ENCODE measurements at places on chromosomes 4 and X. TPM values are rescaled to one million over a fixed set of nuclear protein-coding genes. Genes with fewer than 3 reads are reported as not detected.

DNA sequence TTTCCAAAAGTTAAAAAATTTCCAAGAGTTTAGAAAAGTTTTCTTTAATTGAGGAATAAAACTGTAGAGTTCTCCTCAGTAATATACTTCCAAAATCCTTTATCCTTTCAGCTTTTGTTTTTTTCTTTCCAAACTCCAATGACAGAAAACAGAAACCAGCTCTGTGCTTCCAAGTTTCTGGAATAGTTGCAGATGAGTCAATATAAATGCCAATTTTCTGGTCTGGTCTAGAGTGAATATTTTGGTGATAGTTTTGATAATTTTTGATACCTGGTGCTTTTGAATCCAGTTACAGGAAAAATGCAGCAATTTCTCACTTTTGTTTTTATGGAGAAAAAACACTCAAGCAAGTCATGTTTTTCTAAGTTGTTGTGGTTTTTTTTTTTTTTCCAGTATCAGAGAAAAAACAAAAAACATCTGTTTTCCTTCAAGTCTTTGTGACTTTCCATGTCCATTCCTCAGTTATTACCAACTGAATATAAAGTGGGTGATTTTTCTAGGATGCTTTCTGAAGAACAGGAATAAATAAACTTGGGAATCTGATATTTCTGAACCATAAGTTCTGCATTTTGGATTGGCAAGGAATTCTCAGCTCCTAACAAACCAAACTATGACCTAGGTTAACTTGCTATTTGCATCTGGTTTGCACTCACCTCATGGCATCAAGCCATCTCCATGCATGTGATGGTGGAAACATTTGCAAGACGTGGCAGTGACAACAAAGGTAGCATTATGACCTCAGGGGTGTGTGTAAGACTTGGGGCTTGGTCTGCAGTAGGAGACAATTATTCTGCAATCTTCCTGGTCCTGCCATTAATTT is 139.1 kb downstream of the VEGFC start:
- no peak overlapping the region for H3K27ac ChIP-seq
- H3K4me1 ChIP-seq = no peaks in the 10 kb centered on the region
- H3K36me3 ChIP-seq = no peaks in the 10 kb centered on the region
- no peak overlapping the region for H3K4me3 ChIP-seq
- no peak for DNase-seq

DNA sequence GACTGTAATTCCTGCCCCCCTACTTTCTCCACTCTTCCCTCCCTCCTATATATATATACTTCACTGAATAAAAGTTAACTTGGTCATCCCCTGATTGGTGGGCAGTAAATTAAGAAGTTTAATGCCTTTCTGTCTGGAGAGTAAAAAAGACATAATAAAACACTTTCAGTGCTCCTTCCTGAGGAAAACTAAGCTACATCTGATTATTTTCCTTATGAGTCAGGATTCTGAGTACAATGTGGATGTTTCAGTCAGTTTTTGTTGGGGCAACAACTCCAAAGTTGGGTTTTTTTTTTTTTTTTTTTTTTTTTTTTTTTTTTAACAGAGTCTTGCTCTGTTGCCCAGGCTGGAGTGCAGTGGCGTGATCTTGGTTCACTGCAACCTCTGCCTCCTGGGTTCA is 22.0 kb upstream of the SUPT20HL2 start:
- H3K36me3 ChIP-seq = no peaks in the 10 kb centered on the region
- H3K27ac ChIP-seq = no peak overlapping the region
- no peaks in the 10 kb centered on the region for H3K4me1 ChIP-seq
- DNase-seq = no peak
- peaks cover 18% of the 10 kb centered on the region for H3K27me3 ChIP-seq

DNA sequence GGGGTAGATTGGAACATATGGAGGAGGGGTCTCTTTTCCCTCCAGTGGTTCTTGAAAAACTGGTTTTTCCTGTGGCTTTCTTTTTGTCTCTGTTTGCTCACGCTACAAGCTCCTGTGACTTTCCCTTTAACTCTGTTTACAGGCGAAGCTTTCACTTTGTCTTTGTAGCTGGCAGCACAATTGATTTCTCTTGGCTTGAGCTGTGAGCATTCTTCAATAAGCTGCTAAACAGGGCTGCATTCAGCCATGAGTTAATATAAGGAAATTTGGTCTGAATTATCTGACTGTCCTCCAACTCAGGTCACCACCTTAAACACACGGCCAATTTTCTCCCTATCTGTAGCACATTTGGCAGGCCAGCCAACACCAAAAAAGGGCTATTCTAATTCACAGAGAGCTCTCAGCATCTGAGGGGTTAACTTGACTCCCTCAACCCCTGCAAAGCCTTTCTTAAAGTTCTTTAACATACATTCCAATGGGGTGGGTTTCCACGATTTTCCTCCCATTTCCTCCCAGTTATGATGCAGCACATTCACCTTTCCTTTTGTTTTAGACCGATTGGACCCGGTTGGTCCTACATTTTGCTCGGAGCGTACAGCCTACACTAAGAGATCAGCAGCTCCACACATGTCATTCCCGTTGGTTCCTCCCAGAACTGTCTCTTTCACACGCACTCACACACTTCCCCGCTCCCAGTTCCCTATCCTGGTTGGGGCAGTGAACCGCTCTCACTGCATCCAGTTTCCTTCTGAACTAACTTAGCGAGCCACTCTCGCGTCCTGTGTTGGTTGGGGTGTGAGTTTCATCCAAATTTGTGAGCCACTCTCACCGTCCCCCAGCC is 45.4 kb downstream of the UGT2A3 start:
- no peak for DNase-seq
- H3K27me3 ChIP-seq = peaks cover 3% of the 10 kb centered on the region
- peak overlapping the region; percentile 47 for H3K4me3 ChIP-seq

- no peak overlapping the region for H3K4me3 ChIP-seq
- no peak overlapping the region for H3K27ac ChIP-seq
- H3K4me1 ChIP-seq = peaks cover 6% of the 10 kb centered on the region
- no peaks in the 10 kb centered on the region for H3K36me3 ChIP-seq
These were observed 78.7 kb downstream of the SUPT20HL2 start for GRCh38 chrX:24235084-24235710.

- H3K36me3 ChIP-seq = no peaks in the 10 kb centered on the region
- no peak for DNase-seq
- no peaks in the 10 kb centered on the region for H3K27me3 ChIP-seq
- no peaks in the 10 kb centered on the region for H3K4me1 ChIP-seq
- H3K27ac ChIP-seq = no peak overlapping the region
- H3K4me3 ChIP-seq = no peak overlapping the region
These were observed 2324.7 kb upstream of the AGA start for GRCh38 chr4:179766938-179767337.

GRCh38 chr4:45183905-45184304 is 457.5 kb upstream of the GNPDA2 start:
- peaks cover 5% of the 10 kb centered on the region for H3K27me3 ChIP-seq
- H3K27ac ChIP-seq = no peak overlapping the region
- H3K4me1 ChIP-seq = no peaks in the 10 kb centered on the region
- no peak overlapping the region for H3K4me3 ChIP-seq
- no peak for DNase-seq
- H3K36me3 ChIP-seq = no peaks in the 10 kb centered on the region

DNA sequence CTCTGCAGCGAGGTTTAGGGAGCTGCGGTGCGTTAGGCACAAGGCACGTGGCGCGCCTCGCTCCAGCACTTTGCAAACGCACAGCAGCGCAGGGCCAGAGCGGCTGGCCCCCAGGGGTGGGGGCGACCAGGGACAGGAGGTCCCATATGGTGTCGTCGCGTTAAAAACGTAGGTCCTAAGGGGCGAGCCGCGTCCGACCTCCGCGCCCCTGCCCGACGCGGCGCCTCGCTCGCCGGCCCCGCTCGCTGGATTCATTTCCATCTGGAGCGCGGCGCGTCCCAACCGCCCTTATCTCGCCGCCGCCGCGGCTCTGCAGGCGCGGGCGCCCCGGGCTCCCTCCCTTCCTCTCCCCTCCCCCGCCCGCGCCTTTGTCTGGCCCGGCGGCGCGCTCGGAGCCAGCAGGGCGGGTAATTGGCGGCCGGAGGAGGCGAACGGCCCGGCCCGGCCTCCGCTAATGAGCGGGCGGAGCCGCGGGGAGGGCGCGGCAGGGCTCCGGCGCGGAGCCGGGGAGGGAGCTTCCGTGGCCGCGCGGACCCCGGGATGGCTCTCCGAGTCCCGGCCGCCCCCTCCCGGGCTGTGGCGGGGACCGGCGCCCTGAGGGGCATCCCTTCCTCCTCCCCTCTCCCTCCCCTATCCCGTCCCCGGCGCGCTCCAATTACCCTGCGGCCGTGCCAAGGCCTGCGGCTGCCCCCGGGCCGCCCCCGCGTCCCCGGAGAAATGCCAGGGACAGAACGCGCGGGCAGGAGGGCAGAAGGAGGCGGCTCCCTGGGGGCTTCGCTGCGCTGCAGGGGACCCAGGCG is 409.0 kb downstream of the BCOR start:
- peaks cover 3% of the 10 kb centered on the region for H3K36me3 ChIP-seq
- no peaks in the 10 kb centered on the region for H3K27me3 ChIP-seq
- peak overlapping the region; percentile 83 for H3K4me3 ChIP-seq
- H3K27ac ChIP-seq = no peak overlapping the region
- peak; percentile 58 for DNase-seq

GRCh38 chr4:141455651-141456050 is 180.7 kb upstream of the IL15 start:
- peaks cover 22% of the 10 kb centered on the region for H3K4me1 ChIP-seq
- H3K4me3 ChIP-seq = no peak overlapping the region
- no peaks in the 10 kb centered on the region for H3K27me3 ChIP-seq

DNA sequence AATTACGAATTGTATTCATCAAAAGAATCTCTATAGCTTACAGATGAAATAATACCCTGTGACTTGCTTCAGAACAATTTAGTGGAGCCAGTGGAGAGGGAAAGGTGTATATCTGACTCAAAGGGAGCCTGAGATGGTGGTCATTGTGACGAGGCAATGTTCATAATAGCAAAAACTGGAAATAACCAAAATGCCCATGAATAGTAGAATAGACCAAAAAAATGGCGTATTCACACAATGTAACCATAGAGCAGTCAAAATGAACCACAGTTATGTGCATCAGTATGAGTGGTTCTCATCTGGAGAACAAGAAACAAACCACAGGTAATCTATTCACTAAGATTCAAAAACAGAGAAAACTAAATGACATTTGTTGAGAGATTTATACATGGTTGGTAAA is 125.3 kb upstream of the CLNK start:
- H3K4me1 ChIP-seq = no peaks in the 10 kb centered on the region
- no peak overlapping the region for H3K27ac ChIP-seq
- no peak for DNase-seq
- H3K4me3 ChIP-seq = no peak overlapping the region
- no peaks in the 10 kb centered on the region for H3K27me3 ChIP-seq

GRCh38 chr4:187744911-187745310 is 250.7 kb upstream of the ZFP42 start:
- no peak overlapping the region for H3K4me3 ChIP-seq
- no peaks in the 10 kb centered on the region for H3K27me3 ChIP-seq
- no peak overlapping the region for H3K27ac ChIP-seq
- DNase-seq = no peak
- peaks cover 8% of the 10 kb centered on the region for H3K36me3 ChIP-seq

GRCh38 chr4:2103843-2104547 is 44.9 kb downstream of the NAT8L start:
- peaks cover 10% of the 10 kb centered on the region for H3K36me3 ChIP-seq
- no peak for DNase-seq
- peaks cover 7% of the 10 kb centered on the region for H3K4me1 ChIP-seq
- no peak overlapping the region for H3K4me3 ChIP-seq
- H3K27ac ChIP-seq = no peak overlapping the region

DNA sequence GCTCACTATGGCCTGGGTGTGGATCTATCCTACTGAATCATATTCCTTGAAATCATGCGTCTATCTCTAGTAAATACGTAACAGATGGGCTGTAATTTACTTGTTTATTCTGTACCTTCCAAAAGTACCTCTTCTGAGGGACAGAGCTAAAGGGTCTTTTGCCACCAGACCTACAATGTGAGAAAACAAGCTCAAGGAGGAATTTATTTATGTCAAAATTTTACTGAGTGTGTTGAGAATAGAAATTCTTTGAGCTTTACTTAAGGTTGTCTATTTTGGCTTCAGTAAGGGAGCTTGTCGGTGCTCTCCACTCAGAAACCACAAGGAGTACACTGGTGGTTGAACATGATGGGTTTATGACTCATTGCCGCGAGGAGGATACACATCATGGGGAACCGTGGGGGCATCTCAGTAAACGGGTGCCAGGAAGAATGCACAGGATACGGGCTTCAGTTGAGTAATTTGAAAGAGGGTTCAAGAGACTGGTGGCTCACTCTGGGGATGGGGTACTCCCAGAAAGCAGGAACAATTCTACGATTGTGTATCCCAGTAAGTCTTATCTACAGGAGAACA is 3.0 kb downstream of the ANK2 start:
- H3K4me1 ChIP-seq = no peaks in the 10 kb centered on the region
- no peak for DNase-seq
- no peak overlapping the region for H3K27ac ChIP-seq
- H3K27me3 ChIP-seq = no peaks in the 10 kb centered on the region

GRCh38 chr4:89411539-89412309 is 104.1 kb upstream of the GPRIN3 start:
- no peak for DNase-seq
- no peak overlapping the region for H3K27ac ChIP-seq
- H3K4me3 ChIP-seq = no peak overlapping the region
- H3K4me1 ChIP-seq = peaks cover 7% of the 10 kb centered on the region
- H3K36me3 ChIP-seq = no peaks in the 10 kb centered on the region

- no peak overlapping the region for H3K27ac ChIP-seq
- peak; percentile 21 for DNase-seq
- no peaks in the 10 kb centered on the region for H3K36me3 ChIP-seq
- H3K4me1 ChIP-seq = peaks cover 13% of the 10 kb centered on the region
- H3K4me3 ChIP-seq = peak overlapping the region; percentile 69
- peaks cover 94% of the 10 kb centered on the region for H3K27me3 ChIP-seq
These were observed 775 bp downstream of the KCTD8 start for GRCh38 chr4:44447563-44448504.

GRCh38 chrX:47605024-47605423 is 14.6 kb downstream of the SYN1 start:
- no peaks in the 10 kb centered on the region for H3K27me3 ChIP-seq
- H3K4me1 ChIP-seq = peaks cover 11% of the 10 kb centered on the region
- no peak overlapping the region for H3K27ac ChIP-seq
- no peak for DNase-seq
- H3K36me3 ChIP-seq = peaks cover 2% of the 10 kb centered on the region

ASMT gene
- 0.44 TPM for total RNA-seq

RPL34 gene
- total RNA-seq = 1,293 TPM

IL1RAPL1 gene
- total RNA-seq = 2.7 TPM

STK32B gene
- 3.4 TPM for total RNA-seq

ERAS gene
- total RNA-seq = 0.49 TPM

KIF4A gene
- 58.5 TPM for total RNA-seq

SERTM2 gene
- 0.11 TPM for total RNA-seq

PNMA6A gene
- 9.7 TPM for total RNA-seq

NEUROG2 gene
- 4.2 TPM for total RNA-seq

IL2 gene
- not detected for total RNA-seq

All from neural crest cell (in vitro differentiated cells).